ENCODE measurements at places on chromosomes 4 and X.

GRCh38 chr4:156609421-156609820 is 362.2 kb downstream of the PDGFC start:
- DNase-seq: no peak

DNA sequence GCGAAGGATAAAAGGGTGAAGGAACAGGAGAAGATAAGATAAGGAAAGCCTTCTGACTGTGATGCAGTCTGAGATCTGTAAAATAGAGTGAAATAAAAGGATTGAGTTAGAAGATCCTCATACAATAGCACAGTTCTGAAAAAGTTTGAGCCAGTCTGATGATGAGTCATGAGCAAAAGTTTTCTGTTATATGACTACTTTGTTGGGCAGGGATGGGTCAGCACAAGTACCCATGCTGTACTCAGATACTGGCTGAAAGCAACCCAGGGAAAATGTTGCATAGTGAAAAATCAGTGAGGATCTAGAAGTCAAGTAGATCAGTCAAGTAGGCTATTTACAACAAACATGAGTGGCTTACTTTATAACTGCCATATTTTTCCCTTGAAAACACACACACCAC is 253.5 kb downstream of the PCDH10 start:
- DNase-seq: no peak

DNA sequence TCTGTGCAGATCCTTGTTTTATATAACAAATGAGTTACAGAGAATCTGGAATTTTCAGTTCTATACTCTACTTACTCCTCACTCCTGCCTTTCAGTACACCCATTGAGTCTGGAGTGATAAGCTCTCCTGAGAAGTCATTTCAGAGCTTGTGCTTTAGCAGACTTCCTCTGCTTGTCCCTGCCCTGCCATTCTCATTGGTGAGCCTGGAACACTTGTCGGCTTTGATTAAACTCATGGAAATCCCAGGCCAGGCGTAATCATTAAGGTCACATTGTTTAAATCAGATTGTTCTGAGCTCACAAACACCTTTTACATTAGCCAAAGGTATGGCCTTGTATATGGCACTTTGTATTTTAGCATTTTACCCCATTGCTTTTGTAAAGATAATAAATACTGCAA is 102.7 kb downstream of the CNKSR2 start:
- DNase-seq: no peak

DNA sequence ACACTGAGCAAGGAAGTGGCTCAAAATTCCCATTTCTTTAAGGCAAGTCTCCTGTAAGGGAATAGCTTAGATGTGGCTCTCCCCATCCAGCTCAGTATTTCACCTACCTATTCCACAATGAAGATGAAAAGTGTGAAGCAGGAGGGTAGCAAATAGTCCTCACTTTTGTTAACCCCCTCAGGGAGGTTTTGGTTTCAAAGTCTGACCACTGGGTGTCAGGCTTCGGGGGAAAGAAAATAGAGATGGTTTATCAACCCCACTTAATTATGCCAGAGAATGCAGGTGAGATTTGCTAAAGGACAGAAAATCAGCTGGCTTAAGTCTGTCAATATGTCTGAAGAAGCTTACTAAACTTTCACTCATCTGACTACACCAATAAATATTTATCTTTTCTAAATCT is 69.5 kb downstream of the DHX15 start:
- DNase-seq: no peak

- DNase-seq: no peak
Measured at GRCh38 chrX:650324-650723, 19.7 kb downstream of the SHOX start.

DNA sequence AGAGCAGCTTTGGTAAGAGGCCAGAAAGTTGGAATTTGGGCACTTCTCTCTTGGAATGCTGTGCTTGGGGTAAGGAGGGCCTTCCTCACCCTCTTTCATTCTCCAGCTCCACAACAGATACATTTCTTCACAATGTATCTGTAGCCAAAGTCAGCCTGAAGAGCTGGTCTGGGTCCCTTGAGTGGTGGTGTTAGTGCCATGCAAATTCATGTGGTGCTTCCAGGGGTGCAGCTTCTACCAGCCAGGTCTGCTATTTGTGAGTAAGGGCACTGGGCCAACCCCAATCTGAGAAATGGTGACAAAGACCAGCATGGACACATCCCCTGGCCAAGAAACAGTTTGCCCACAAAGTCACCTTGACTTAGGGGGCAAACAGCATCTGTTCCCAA is 17.8 kb downstream of the AMER1 start:
- DNase-seq: no peak

DNA sequence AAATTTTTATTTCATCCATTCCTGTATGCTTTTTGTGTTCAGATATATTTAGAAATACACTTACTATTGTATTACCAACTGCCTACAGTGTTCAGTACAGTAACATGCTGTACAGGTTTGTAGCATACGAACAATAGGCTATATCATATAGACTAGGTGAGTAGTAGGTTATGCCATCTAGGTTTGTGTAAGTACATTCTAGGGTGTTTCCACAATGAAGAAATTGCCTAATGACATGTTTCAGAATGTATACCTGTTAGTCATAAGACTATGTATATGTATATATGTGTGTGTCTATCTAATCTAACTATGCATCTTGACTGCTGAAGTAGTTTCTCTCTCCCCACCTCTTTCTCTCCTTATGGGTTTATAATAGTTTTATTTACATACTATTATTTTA is 51.5 kb upstream of the BTC start:
- DNase-seq: no peak

Measured in activated CD4-positive, alpha-beta T cell treated with anti-CD3 and anti-CD28 coated beads, Interleukin-2, amount 10 ng/mL, durations not matched to agents 7 days and 5 days (primary cell).